T-helper 9 cell (primary cell): ENCODE measurements at places on chromosomes 6 and 20.

- DNase-seq: no peak
Observed at GRCh38 chr6:168165373-168165772, 86.4 kb upstream of the FRMD1 start.

DNA sequence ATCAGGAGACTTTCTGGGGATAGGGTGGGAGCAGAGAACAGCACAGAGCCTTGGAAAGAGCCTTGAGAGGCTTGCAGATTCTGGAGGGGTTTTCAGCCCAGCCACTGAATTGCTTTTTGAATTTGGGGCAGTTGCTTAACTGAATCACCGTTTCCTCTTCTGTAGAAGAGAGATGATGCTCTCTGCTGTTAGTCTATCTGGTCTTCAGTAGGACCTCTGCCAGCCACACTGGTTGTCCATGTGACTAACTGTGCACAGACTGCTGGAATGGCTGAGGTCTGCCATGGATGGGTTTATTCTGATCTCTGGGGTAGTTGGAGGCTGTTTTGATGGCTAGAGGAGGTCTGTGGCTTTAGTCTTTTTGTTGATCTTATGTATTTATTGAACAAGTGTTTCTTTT, 21.4 kb upstream of the PRDM1 start:
- DNase-seq: no peak

DNA sequence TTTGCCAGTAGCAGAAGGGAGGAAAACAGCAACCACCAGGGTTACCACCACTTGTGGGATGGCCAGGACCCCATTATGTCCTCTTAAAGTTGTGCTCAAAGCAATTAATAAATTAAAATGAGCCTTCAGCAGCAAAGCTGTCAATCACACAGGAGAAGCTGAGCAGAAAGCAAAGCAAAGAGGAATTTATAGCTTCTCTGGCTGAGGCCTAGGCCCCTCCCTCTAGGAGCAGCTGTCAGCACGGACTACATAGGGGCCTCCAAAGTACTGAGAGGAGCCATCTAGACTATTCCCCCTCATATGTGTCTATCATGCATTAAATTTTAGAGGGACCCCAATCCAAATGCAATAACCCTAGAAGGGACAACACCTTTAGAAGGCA, 6.4 kb downstream of the CCND3 start:
- no peak for DNase-seq

DNA sequence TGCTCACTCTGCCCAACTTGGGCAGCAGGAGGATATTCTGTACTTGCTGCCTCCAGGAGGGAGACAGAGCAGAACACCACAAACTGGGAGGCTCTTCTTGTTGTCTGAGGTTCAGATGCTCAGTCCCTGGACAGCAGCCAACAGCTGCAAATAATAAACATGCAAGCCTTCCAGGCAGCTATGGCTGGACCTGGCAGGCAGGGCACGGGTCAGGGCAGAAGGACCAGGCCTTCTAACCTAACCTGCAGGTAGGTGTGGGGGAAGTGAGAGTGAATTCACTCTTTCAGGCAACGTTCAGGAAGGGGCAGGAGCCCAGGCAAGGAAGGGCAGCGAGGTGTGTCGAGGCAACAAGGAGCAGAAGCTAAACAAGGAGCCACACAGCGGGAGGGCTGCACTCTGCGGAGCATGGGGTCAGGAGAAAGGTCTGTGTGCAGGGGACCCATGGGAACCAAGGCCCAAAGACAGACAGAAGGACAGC, 31.5 kb downstream of the NINL start:
- no peak for DNase-seq

DNA sequence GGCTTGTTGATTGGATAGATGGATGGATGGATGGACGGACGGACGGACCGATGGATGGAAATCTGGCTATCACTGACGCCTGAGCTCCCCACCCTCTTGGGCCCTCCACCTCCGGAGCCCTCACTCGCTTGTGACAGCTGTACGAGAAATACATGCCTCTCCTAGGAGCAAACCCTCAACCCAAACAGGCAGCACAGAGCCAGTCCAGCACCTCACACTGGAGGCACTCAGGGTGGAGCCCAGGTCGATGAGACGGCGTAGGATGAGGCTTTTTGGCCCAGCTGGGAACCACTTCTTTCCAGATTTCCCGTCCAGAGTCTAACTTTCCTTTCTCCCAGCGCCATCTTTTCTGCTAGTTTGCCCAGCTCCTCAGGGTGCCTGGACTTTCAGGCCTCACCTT, 2.7 kb upstream of the LY6G5C start:
- no peak for DNase-seq

DNA sequence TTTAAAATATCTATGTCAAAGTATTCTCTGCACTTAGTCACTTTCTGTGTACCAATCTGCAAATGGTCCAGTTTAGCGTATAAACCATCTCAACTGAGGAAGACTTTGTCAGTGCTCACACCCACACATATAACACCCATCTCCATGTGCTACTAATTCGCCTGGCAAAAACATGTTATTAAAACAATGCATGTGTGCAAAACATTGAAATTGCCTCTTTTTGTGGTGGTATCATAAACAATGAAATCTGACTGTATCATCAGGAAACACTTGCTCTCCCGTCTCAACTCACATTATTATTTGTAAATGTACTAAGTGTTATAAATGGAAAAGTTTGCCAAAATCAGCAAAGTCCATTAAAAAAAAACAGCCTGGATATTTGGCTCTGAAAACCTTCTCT, 105.9 kb upstream of the FOXC1 start:
- DNase-seq: no peak

- no peak for DNase-seq
Observed at GRCh38 chr6:39319621-39320362, 2.7 kb downstream of the KCNK16 start.

GRCh38 chr6:148713921-148714320, 32.9 kb upstream of the UST start:
- DNase-seq: no peak

DNA sequence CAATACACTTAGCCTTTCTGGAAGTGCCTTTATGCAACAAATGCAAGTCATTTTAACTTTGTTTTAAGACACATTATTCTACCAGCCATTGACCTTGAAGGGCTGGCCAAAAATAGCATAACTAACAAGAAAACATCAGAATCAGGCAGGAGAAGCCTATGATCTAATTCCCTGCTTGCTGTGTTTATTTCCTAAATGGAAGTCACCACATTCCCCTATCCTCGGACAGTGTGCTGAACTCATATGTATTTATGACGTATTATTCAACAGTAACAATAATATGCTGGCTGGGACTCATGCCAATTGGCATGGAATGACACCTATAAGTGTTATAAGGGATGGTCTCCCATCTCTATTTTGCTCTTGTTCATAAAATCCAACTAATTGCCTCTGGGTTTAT, 140.7 kb downstream of the MAP3K7 start:
- no peak for DNase-seq

- DNase-seq: no peak
Observed at GRCh38 chr6:1437553-1438406, 48.4 kb downstream of the FOXF2 start.

- DNase-seq: no peak
Observed at GRCh38 chr20:50092436-50092835, 20.5 kb downstream of the UBE2V1 start.

DNA sequence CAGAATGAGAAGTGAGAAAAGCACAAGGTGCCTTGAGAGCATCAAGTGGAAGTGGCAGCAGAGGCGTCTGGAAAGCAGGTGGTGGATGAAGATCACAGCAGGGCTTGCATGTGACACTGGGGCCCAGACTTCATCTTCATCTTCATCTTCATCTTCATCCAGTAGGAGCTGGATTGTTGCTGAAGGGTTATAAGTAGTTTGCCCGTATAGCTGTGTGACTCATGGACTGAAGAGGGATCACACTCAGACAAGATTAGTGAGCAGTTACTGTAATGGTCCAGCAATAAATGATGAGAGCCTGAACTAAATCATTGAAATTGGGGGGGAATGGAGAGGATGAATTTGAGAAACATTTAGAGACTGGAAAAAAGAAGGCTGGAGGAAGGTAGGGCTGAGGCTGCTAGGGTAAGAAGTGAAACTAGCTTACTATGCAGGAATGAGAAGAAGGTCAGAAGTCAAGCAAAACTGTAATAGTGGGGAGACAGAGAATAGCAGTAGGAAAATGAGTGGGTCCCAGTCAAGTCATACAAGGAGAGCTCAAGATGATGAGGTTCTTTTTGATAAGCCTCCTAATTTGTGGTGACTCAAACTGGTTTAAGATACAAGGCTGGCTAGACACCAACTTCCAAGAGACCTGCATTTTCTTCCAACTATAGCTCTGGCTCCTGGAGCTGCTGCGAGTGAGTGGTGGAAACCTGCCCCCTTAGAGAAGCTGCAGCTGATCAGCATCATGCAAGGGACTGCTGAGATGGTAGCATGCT, 92.3 kb upstream of the BEND6 start:
- no peak for DNase-seq

DNA sequence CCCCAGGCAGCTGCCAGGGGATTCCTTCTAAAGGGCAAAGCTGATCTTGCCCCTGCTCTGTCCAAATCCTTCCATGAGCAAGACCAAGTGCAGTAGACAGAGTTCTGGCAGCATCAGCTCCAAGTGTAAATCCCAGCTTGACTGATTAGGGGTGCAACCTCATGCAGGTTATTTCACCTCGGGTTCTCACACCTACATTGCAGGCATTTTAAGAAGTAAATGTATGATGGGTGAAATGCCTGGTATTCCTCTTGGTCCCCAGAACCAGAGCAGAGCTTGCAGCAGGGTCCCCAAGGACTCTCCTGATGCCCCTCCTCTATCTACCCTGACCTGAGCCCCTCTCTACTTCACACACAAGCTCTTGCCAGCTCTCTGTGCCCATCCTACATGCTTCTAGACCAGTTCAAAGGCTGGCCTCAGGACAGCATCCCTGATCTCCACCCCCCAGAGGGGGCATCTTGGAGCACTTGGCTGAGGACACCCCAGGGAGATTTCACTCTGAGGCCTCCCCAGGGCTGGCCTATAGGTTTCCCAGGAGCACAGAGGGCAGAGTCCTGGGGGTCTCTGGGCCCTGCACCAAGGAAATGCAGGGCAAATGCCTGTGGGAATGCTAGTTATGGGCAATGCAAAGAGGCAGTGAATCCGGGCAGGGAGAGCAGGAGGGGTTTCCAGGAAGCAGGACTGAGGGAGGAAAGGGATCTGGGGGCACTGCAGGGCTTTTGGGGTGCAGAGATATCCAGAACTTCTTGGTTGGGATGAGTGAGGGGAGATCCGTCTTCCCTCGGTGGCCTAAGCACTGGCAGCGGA, 1.0 kb downstream of the LZTS3 start:
- no peak for DNase-seq

GRCh38 chr6:24994812-24995211, 59.1 kb upstream of the RIPOR2 start:
- DNase-seq: no peak

DNA sequence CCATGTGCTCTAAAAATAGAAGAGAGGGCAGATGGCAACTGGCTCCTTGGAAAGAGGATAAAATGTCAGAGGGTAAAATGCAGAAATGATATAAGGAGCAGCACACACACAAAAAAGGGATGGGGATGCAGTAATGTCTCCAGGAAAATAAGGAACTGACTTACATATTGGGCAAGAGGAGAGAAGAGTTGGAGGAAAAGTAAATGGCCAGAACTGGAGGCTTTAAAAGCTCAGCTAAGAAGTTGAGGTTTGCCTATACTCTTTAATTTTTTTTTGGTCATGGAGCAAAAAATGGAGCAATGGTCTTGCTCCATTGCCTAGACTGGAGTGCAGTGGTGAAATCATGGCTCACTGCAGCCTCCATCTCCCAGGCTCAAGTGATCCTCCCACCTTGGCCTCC, 93.7 kb downstream of the SULF2 start:
- DNase-seq: no peak

DNA sequence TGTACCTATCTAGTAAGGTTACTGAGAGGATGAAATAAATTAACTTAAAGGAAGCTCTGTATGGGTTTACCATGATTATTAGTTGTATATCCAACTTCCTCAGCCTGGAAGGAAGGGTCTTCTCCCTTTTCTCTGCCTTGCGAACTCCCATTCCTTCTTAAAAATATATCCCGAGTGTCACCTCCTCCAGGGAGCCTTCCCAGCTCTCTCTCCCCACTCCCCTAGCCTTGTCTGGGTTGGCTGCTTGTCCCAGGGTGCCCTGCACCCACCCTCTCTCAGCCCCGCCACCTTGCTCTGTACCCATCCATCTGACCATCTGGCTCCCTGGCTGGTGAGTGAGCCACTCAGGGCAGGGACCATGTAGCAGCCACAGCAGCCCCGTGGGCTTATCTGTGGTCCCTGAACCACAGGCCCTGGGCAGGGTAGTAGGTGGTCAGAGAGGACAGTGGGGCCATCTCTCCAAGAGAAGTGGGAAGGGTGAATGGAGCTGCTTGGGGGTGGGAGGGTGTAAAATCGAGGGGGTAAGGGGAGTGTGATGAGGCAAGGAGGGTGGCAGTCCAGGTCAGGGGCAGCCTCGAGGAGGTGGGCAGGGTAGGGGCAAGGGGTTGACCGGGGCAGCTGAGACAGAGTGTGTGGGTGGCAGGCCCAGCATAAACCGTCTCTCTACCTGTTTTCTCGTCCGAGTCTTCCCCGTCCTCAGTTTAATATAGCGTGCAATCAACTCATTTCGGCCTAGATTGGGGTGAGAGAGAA, 12.8 kb downstream of the TEAD3 start:
- no peak for DNase-seq

DNA sequence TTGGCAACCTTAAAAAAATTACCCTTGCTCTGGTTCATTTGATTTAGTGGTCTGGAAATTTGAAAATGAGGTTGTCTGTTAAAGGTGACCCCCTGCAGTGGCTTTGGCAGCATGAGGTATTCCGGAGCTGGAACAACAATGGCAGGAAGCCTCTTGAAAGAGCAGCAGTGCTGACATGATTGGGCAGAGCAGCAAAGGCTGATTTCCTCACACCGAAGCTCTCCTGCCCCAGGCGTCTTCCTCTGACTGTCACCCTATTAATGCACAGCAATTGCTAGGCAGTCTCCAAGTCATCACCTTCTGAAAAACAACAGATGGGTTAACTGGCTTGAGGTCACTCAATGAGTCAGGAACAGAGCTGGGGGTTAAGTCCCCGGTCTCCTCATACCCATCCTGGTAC, 241.8 kb upstream of the MMS22L start:
- no peak for DNase-seq

GRCh38 chr6:106513808-106514582, 115.3 kb downstream of the RTN4IP1 start:
- no peak for DNase-seq

DNA sequence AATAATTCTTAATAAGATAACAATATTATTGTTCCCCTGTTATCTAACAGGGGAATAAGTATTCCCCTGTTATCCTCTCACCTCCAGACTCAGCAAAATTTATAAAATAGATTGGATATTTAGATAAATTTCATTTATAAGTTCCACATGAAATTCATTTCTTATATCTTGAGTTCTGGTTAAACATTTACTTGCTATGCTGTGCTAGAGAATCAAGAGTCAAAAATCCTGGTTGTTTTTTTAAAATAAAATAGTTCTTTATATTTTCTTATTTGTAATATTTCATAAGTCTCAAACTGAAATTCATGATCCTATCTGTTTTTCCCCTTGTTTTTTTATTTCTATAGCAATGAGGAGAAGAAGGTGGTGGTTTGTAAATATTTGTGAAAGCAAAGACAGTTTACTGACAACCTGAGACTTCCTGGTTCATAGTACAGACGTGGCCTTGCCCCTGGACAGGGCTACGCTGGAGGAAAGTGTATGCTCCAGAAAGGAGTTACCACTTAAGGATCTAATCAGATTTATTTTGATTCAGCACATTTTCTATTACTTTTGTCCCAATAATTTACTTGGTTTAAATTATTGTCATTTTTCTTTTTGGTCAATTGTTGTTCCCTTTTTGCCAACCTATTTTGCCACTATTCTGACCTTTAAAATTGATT, 37.8 kb upstream of the MARCKS start:
- DNase-seq: no peak
